ENCODE measurements at places on chromosomes 16 and 17.

- DNase-seq = no peak
Measured at GRCh38 chr17:74234486-74234885, 21.1 kb downstream of the TTYH2 start.

DNA sequence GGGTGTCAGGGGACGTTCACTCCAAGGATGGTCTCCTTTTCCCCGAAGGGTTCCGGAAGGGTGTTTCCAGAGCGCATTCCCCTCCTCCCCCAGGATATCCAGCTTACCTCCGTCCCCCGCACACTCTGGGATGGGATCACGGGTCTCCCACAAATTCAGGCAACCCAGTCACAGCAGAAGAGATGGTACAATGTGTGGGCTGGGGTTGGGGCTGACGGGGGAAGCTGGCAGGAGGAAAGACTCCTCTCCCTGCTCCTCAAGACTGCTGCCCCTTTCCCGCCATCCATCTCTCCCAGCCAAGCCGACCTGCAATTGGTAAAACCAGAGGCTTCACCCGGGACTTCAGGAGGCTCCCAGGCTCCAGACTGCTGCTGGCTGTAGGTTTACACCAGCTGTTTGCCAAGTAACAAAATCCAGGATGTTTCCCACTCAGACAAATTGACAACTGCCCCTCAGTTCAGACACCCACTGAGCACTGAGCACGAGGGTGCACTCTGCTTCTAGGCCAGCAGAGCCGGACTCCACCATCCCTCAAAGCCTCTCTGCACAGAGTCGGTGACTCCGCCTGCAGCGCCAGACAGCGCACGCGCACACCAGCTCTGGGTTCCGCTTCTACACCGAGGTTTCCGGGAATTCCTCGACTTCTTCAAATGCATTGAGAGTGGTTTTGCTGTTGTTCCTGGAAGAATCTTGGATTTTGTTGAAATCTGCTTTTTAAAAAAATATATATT, 37.7 kb downstream of the ASPA start:
- no peak for DNase-seq

GRCh38 chr17:80441133-80441578, 26.2 kb downstream of the ENDOV start:
- DNase-seq = peak; percentile 61

- DNase-seq = no peak
Measured at GRCh38 chr17:48483471-48484131, 47.2 kb downstream of the HOXB1 start.

All from T-helper 9 cell (primary cell).